Stimulated activated naive CD8-positive, alpha-beta T cell treated with anti-CD3 and anti-CD28 coated beads, Interleukin-15, amount 100 ng/mL, for 72 hours (primary cell): ENCODE measurements at places on chromosomes 5 and 9.

- no peak for DNase-seq
Measured at GRCh38 chr5:74261866-74262265, 378.7 kb downstream of the ENC1 start.

- DNase-seq, result no peak
Measured at GRCh38 chr9:1048811-1049210, 1.3 kb upstream of the DMRT2 start.

DNA sequence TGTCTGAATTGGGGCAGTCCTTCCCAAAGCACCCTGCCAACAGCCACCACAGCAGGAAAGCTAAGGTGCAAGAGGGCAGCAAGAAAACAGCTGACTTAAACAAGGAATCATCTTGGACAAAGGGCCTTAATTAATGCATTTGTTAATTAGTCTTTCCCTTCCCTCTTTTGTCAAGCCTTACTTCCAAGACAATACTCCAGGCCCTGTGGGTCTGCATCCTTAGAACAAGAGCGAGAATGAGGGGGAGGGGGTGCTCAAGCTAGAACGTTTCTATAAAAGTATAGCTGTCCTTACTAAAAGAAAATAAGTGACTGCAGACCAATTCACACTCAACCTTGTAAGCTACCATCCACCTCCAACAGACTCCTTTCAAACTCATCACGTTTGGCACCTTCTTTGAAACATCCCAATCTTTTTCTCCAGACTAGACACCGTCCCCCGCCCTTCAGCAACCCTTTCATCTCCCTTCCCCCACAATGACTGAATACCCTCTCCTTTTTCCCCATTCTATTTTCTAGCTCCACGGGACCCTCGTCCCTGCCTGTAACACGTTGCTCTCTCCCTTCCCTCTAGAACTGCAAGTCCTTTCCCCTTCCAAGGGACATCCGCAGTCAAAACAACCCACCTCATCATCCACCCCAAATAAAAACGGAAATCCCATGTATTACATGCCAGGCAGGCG, 85.7 kb upstream of the RNF38 start:
- DNase-seq, result no peak

DNA sequence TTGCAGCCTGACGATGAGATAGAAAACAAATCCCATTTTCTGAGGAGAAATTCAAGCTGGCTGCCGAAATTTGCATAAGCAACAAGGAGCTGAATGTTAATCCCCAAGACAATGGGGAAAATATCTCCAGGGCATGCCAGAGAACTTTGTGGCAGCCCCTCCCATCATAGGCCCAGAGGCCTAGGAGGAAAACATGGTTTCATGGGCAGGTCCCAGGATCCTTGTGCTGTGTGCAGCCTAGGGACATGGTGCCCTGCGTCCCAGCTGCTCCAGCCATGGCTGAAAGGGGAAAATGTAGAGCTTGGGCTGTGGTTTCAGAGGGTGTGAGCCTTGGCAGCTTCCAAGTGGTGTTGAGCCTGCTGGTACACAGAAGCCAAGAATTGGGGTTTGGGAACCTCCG, 48.8 kb upstream of the MAN2A1 start:
- DNase-seq, result no peak

DNA sequence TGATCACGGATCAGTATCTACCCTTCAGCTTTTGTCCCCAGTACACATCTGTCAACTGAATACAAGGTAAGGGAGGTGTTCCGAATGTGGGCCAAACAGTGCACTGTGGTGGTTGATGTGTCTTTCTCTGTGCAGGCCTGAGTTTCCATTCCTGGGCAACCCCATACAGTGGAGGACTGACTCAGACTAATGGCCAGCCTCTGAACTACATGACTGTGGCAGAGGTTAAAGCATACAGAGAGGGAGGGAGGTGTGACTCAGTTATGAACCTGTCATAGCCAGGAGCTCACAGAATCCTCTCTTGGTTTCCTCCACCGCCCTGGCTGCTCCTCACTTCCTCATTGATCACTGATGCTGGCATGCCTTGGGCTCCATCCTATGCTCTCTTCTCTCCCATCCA, 136.4 kb upstream of the TAS2R1 start:
- no peak for DNase-seq

- no peak for DNase-seq
Measured at GRCh38 chr5:74196233-74196632, 444.3 kb downstream of the ENC1 start.
